MG63 (cell line): ENCODE measurements at places on chromosomes 13 and 19.

DNA sequence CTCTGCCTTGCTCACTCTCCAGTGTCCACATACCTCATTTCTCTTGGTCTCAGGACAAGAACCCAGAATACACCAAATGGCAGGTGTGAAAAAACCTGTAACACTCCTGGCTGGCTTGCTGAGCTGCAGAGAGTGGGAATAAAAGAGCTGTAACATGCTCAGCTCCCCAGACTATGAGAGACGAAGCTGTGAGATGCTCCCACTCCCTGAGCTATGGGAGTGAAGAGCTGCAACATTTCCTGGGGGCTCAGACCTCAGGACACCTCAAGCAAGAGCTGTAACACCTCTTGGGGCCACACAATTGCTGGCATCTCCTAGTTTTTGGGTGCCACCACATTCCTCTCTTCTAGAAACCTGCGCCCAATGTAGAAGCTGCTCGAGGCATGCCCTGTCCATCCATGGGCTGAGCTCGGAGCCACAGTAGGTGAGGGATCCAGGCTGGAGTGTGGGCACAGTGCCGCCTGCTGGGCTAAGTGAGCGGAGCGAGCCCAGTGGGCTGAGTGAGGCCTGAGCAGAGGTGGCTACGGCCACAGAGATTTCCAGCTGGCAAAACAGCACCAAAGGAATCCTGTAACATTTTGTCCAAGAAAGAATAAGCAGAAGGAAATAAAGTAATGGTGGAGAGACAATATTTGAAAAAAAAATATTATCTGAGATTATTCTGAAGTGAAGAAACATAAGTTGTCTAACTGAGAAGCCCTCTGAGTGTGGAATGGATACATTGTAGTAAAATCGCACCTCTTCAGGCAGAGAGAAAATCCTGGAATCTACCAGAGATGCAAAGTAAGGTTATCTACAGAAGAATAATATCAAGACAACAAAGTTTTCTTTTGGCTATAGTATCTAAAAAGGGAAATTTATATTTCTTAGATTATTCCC lies 186.2 kb upstream of the PCDH9 start:
- peak; percentile 20 for DNase-seq

- DNase-seq: no peak
These were observed 36.0 kb upstream of the MIR17HG start for GRCh38 chr13:91311491-91311890.

GRCh38 chr13:66751691-66752090 lies 478.4 kb downstream of the PCDH9 start:
- DNase-seq: no peak

- no peak for DNase-seq
These were observed 1.3 kb downstream of the SELENOV start for GRCh38 chr19:39516270-39516669.

- DNase-seq: no peak
These were observed 164.4 kb downstream of the TM9SF2 start for GRCh38 chr13:99665711-99666110.

DNA sequence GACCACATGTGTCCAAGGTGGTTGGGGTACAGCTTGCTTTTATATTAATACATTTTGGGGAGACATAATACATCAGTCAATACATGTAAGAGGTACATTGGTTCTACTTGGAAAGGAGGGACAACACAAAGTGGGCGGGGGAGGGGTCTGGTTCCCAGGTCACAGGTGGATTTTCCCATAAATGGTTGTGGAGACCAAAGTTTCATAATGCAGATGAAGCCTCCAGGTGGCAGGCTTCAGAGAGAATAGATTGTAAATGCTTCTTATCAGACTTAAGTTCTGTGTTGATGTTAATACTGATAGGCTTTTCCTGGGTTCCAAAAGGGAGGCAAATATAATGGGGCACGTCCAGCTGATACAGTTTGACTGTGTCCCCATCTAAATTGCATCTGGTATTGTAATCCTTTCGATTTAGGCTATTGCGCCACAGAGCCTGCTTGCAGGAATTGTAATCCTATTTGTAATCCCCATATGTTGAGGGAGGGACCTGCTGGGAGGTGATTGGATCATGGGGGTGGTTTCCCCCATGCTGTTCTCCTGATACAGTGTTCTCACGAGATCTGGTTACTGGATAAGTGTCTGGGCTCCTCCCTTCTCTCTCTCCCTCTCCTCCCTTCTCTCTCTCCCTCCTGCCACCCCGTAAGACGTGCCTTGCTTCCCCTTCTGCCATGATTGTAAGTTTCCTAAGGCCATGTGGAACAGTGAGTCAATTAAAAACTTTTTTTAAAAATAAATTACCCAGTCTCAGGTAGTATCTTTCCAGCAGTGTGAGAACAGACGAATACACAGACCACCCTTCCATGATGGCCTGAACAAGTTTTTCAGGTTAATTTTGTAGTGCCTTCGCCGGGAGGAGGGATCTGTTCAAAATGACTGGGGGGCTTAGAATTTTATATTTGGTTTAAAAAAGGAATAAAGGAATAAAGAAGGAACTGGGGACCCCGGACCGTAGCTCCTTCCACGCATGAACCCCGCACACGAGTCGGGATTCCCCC lies 44.9 kb downstream of the ZNF823 start:
- DNase-seq: peak; percentile 64

DNA sequence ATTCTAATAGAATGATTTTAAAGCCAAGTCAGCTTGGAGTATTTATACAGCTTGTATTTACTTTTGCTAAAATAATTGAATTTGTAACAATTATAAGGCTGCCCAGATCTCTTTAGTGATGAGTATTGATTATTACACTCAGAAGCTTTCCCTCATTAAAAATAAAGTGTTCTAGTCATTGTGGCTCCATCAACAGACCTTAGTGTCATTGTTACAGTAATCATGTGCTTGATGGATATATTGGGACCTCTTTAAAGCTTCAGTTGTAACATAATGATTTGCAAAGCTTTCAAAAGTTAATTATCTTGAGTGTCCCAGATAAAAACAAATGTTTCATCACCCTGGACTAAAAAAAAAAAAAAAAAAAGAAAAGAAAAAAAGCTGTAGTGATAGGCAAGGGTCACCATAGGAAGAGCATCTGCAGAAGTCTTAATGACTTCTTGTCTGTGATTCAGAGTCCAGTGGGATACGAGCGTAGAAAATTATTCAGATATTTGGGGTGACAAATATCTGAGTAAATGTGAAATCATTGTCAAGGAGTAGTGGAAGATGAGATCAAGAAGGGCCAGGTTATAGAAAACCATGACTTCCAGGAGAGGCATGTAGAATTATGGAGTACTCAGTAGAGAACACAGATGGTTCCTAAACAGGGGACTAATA lies 369.6 kb downstream of the DCT start:
- DNase-seq: no peak

DNA sequence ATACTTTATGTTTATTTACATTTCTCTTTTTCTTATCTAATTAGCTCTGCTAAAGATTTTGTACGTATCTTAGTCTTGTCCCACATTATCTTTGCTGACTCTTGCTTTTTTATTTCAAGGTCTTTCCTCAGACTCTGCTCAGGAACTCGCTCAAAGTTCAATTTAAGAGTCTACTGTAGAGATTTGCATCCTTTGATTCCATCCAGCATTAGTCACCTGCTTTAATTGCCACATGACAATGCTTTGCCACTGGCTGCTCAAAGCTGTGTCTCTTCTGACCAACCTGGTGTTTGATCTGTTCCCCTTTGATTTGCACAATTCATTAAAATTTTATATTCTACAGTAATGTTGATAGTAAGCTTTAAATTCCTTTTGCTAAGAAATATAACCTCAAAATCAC lies 157.9 kb upstream of the FREM2 start:
- DNase-seq: no peak

DNA sequence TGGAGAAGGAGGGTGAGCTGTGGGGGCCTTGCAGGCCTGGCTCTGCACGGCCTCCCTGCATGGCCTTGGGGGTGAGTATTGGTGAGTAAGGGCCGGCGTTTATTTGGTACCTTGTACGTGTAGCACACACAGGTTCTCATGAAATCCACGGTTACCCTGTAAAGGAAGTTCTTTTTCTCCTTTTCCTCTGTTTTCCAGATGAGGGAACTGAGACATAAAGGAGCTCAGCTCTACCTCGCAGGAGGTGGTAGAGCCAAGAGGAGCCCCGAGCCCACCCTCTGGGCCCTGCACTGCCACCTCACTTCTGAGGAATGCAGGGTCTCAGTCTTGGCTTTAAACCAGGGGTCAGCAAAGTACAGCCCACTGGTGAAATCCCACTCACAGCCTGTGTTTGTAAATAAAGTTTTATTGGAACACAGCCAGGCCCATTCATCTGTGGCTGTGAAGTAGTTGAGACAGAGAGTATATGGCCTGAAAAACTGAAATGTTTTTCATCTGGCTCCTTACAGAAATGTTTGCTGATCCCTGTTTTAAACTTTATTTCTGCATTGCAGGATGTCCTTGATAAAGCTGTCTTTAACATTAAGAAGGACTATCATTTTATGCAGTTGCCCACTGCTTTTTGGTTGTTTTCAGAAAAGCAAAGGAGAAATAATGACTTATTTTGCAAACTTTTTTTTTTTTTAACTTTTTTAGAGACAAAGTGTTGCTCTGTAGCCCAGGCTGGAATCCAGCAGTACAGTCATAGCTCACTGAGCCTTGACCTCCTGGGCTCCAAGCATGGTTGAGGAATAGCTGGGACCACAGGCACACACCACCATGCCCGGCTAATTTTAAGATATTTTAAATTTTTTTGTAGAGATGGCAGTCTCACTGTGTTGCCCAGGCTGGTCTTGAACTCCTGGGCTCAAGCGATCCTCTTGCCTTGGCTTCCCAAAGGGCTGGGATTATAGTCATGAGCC lies 6.4 kb downstream of the EPN1 start:
- no peak for DNase-seq

- DNase-seq: peak; percentile 99
These were observed at the start of gene ZNF486 for GRCh38 chr19:20167020-20167644. ZNF486 (plus strand) TSS chr19:20167214; CDS start chr19:20167331, 117 bp downstream.

DNA sequence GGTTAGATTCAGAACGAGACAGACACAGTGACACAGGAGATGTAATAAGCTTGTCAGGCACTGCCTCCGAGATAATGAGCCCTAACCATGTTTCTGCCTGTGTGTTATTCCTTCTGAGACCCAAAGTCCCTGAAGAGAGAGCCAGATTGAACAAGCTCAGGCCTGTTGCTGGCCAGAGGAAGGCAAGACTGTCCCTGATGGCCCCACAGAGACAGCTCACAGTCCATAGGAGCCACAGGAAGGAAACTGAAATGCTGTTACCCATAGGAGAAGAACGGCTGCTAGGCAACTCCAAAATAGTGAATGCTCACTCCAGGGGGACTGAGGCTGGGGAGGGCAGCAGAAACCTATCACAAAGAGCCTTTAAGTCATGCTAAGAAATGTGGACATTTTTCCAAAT lies 31.8 kb upstream of the RFXAP start:
- no peak for DNase-seq

GRCh38 chr19:58134244-58134643 lies 16.3 kb downstream of the ZNF329 start:
- DNase-seq: no peak

DNA sequence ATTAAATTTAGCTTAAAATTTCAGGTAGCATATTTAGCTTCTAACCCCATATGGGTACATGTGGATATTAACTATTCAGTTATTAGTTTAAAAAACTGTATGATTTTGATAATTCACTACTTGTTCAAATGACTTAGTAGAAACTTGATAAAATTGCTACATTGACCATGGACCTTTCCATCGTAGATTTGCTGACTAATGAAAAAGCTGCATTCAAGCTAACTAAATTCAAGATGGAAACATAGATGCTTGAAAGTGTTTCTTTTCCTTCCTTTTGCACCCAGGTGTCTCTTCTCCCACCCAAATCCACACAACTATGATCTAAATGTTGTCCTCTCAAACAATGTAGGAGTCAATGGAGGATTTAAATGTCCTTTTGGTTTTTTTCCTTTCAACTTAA lies 439.2 kb downstream of the TBC1D4 start:
- DNase-seq: no peak

GRCh38 chr13:98033277-98034247 lies 80.1 kb downstream of the IPO5 start:
- peak; percentile 18 for DNase-seq

GRCh38 chr13:113216254-113217048 lies 7.0 kb downstream of the CUL4A start:
- peak; percentile 70 for DNase-seq

DNA sequence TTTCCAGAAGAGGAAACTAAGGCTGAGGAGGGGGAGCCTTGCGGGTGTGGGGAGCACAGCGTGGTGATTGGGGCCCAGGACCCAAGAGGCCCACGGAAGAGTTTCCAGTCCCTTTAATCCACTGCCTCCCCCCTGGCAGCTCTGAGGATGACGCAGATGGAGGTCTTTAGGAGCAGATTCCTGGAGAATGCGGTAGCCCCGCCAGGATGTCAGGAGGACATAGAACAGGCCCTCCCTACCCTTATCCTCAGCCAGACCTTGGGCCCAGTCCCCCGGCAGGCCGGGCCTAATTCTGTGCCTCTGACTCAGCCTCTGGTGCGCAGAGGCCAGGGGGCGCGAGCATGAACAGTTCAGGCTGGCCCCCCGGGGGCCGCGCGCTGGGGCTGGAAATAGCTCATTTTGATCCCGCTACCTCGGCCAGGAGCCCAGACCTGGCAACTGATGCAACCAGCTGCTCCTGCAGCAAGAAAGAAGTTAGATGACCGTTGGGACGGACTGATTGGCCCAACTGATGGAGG lies 461 bp upstream of the HSPB6 start:
- DNase-seq: peak; percentile 99

DNA sequence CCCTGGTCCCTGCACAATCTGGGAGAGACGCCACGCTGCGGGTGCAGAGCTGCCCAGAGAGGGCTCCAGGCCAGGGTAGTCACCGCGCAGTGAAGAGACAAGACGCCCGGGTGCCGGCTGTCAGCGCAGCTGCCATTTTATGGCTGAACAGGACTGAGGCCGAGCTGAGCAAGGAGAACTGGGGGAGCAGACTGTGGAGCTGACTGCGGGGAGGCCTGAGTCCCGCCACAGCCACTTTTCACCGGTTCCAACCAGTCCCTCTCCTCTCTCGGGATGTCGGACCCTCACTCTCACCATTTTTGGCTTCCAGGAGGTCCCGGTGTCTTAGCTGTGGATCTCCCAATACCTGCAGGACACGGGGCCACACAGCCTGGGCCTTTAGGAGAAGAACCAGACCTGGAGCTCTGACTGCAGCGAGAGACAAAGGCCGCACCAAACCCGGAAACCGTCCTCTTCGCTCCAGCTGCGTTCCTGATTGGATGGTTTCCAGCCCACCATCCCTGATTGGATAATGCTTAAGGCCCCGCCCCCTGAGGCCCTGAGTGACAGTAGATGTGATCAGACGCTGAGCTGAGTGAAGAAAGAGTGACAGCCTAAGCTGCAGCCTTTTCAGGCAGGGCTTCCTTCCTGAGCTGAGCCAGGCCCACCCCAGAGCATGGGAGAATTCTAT lies at the start of gene ZNF626:
Gene ZNF626, minus strand, starts transcription at position 422 of the 670 bp plus-strand sequence. Its CDS starts 125 bp downstream, at position 297.
- DNase-seq: peak; percentile 78

DNA sequence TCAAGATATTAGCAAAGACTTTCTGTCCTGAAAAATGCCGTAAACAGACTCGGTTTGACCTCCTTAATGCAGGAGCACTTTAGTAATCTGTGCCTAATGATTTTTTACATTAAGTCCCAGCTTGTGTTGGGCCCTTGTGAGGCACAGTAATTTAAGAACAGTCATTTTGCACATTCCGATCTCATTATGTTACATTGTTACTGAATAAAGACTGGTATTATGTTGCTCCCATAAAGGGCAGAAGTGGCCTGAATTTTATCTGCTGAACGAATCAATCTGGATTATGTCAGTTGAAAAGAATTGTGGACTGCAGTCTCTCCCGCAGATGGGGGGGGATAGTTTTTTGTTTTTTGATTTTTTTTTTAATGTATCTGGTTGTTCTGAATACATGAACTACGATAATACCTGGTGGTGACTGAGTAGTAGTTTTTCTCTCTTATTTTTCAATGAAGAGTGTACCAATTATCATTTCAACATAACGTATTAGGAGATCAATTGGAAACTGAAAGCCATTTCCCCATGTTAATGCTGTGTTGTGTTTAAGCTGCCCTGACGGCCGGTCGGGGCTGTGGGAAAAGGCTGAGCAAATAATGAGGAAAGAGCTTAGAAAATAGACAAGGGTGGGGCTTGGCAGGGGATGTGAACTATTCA lies 290.2 kb downstream of the ZNF536 start:
- no peak for DNase-seq
